ENCODE measurements at places on chromosomes 6 and 20.

DNA sequence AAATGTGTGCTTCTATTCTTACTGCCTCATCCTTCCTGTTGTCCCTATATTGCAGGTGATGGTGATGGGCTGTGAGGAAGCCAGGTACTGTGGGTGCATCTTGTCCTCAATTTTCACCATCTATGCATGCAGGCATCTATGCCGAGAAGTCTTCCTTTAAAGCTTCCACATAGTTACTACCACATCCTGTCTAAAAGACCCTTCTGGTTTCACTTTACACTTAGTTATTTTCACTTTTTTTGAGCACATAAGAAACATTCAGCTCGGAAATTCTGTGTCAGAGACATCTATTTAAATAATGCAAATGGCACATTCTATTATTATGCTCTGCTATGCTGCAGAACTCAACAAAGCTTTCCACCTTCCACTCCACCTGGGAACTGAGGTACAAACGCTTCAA is 28.2 kb upstream of the FABP7 start:
- DNase-seq: no peak

DNA sequence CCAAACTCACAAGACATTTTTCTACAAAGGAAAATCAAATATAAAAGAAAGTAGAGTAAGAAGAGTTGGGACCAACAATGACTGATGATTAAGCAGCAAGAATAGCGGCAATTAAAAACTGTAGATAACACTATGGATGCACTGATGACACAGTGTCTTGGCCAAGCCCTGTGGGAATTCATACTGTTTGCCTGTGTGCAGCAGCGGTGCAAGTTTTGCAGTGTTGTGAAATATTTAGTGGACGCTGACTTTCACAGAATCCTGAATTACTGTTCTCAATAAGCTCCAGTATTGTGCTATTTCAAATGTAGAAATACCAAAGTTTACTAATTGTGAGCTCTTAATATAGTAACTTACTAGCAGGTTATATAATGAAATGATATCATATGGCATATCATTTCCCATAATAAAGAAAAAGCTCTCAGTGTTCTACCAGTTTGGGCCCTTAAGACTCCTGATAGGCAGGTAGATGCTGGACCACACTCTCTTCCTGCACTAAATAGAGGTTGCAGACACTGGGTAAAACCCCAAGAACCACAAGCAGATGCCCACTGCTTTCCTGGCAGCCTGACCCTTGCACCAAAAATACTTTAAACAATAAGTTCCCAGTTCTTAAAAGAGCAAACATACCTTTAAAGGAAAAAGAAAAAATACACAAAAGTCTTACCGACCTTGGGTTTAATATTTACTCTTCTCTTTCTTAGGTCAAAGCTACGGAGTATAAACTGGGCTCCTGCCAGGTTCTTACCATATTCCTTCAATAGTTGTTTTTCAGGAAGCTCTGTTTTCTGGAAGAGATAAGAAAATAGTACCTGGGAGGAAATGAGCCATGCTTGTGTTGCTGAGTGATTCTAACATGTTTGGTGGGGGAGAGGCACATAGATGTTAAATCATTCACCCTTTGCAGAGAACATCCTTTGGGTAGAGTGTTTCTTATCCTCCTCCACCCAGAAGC is 41.6 kb downstream of the ANKEF1 start:
- DNase-seq: no peak

- DNase-seq: no peak
Measured at GRCh38 chr6:138673346-138674014, 100.1 kb upstream of the CCDC28A start.

DNA sequence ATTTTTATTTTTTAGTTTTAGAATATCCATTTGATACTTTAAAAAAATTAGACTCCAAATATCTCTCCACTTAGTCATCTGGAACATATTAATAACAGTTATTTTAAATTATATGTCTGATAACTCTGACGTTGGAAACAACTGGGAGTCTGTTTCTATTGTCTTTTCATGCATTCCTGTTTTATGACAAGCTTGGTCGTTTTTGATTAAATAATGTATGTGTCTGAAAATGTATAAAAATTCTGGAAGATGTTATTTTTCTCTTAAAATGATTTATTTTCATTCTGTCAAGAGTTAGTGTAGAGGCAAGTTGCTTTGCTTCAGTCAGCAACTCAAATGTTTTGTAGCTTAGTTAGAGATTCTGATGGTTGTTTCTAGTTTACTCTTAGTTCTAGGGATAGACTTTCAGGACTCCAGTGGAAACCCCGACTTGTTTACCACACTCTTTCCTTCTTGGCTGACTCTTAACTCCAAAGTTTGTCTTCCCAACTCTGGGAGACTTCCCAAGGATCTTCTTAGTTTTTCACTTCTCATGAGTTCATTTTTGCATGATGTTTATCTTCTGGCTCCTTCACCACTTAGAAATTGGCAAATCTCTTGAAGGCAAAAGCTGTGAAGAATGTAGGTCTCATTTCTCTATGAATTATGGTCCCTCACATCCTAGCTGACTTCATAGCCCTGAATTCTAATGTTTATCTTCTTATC is 190.9 kb downstream of the LAMA2 start:
- no peak for DNase-seq

- no peak for DNase-seq
Measured at GRCh38 chr20:45463709-45464108, 5.8 kb upstream of the WFDC2 start.

DNA sequence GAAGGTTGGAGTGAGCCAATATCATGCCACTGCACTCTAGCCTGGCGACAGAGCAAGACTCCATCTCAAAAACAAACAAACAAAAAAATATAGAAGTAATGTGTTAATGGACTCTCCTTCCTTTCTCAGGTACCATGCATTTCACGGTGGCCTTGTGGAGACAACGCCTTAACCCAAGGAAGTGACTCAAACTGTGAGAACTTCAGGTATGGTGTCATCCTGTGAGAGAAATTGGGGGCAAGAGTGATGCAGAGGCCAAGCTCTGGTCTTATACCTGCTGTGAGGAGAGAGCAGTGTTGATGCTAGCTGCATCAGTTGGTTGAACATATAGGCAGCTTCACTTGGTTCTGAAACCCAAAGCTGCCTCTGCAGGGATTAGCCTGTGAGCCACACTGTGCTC is 6.2 kb downstream of the ITCH start:
- no peak for DNase-seq

- no peak for DNase-seq
Measured at GRCh38 chr20:63130658-63131577, 85.0 kb downstream of the YTHDF1 start.

- no peak for DNase-seq
Measured at GRCh38 chr20:48411919-48412522, 415.8 kb downstream of the PREX1 start.

DNA sequence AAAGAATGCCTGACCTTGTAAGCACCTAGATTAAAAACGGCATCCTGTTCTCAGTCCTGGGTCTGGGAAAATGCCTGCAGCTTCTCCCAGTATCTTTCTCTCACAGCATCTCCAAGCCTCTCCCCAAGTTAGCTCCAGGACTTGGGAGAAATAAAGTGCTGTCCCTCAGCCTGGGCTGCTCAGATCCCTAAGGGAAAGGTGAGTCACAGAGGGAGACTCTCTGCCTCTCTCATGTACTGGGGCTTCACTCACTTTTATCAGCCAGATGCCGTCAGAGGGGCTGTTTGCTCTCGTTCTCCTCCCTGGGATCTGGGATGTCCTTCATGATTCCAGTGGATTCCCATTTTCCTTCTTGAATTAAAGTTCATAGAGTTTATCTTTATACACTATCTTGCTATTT is 293.6 kb downstream of the COL12A1 start:
- no peak for DNase-seq

GRCh38 chr20:37500311-37500710 is 20.7 kb upstream of the NNAT start:
- DNase-seq: no peak

- DNase-seq: no peak
Measured at GRCh38 chr6:51116723-51117122, 298.1 kb downstream of the TFAP2B start.

GRCh38 chr20:4306206-4306605 is 290.8 kb upstream of the RNF24 start:
- no peak for DNase-seq

DNA sequence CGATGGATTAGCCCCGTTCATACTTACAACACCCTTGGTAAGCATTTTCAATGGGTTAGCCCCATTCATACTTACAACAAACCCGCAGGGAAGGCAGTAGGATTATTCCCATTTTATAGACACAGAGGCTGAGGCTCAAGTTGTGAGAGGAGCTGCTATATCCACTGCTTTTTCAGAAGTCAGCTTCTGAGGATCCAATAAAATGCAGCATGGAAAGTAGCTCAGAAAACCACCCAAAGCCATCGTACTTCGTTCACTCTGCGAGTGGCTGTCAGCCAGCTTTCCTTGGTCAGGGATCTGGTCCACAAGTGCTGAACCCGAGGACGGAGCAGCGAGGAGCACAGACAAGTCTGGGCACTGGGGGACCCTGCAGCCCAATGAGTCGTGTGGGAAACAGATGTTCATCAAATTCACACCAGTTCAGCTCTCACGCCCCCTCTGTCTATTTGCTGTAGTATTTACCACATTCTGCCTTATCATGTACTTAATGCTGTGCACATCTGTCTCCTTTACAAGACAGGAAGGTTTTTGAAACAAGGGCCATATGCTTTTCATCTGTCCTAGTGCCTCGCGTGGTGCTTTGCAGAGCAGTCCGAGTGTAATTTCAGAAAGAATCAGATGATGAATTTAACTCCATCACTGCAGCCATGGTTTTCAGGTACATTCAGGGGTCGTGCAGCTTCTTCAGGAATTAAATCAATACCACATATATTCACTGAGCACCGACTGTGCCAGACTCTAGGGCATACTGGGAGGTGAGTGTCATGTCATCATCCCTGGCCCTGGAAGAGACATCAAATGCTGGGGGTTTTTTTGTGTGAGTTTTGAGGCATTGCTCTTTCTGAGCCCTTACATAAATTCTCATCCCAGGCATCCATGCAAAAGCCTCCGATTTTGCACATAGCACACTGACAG is 256.9 kb downstream of the CDH26 start:
- DNase-seq: no peak

- no peak for DNase-seq
Measured at GRCh38 chr6:3905945-3906845, 57.0 kb downstream of the FAM50B start.

- DNase-seq: peak; percentile 53
Measured at GRCh38 chr6:125781314-125781868, 9.4 kb upstream of the NCOA7 start.

DNA sequence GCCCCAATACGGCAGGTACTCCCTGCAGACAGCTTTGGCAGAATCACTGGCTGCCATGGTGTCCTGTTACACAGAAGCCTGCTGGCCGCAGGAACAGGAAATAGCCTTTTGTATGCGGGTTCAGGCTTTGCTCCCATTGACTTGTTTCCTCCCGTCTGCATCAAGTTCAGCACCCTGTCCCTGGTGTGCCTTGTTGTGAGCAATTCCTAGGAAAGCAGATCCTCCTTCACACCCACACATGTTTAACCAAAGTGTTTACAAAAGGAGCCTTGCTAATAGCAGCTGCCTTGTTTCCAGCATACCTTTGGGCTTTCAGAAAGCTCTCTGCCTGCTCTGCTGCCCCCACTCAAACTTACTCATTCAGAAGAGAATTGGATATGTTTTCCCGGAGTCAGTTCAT is 127.2 kb upstream of the SUPT3H start:
- no peak for DNase-seq

GRCh38 chr20:13183005-13183404 is 38.1 kb upstream of the ISM1 start:
- DNase-seq: no peak

- no peak for DNase-seq
Measured at GRCh38 chr6:154542747-154543146, 32.3 kb upstream of the CNKSR3 start.

DNA sequence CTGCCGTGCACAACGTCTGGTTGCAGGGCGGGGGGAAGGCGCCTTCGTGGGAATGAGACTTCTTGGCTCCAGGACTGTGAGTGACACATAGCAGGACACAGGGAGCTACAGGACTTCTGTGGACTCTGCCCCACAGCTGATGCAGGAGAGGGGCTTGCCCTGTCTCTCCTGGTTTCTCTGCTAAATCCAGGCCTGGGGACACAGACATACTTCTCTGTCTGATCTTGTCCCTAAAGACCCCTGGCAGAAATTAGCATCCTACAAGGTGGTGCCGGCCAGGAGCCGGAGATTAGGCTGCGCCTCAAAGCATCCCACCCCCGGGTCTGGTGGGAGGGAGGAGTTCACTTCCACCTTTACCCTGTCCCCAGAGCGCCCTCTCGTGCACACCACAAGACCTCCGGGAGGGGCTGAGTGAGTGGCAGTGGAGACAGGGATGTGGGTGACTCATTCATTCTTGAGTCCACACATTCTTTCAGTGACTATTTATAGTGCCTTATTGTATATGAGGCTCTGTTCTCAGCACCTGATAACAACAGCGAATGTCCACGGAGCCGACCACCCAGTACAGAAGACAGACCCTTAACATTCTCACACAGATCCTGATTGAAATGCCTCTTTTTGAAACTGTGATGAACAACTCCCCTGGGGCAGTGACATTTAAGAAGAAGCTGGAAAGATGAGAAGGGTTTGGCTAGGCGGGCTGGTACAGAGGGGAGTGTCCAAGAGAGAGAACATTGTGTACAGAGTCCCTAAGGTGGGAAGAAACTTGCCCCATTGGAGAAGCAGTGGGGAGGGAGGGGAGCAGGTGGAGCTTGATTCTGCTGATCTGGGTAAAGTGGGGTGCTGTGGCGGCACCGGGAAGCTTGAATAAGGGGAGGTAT is 39.0 kb downstream of the GMPR start:
- DNase-seq: no peak

GRCh38 chr6:37242429-37243052 is 15.0 kb upstream of the TBC1D22B start:
- DNase-seq: no peak

GRCh38 chr6:36368921-36369865 is 18.3 kb downstream of the ETV7 start:
- DNase-seq: no peak

DNA sequence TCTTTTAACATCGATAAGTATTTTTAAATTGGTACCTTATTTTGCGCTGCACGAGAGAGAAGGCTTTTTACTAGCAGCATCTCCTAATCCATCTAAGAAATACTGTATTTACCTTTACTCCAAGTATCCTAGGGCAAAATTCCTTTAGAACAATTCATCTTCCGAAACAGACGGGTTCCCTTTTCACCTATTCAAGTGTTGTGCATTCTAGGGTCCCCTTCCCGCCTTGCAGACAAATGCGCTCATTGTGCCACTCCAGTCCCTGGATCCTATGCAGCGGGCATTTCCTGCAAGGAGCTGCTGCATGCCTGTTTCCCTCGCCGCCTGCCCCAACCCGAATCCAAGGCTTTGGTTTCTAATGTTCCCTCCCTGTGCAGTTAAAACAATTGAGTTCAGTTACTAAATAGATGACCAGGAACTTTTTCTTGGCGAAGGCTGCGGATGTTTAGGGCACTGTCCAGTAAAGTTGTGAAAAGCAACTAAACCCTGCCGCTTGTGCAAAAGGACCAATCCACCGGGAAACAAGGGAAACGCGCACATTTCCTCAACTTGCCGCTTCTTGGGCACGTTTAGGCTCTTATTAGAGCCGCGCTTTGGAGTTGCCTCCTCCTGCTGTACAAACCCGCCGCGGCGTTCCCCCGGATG is 556 bp upstream of the SCAF8 start:
- no peak for DNase-seq

Measured in stimulated activated CD4-positive, alpha-beta T cell treated with anti-CD3 and anti-CD28 coated beads, Interleukin-2, amount 100 ng/mL, for 24 hours (primary cell).